ENCODE measurements at places on chromosomes 1 and 21. TPM values are rescaled to one million over a fixed set of nuclear protein-coding genes. Genes with fewer than 3 reads are reported as not detected.

The HCRTR1 gene
- total RNA-seq, result not detected

- no peak for DNase-seq
Observed at GRCh38 chr1:87706203-87706602, 377.5 kb downstream of the LMO4 start.

The B3GALT2 gene
- total RNA-seq, result 0.63 TPM

The CTTNBP2NL gene
- 0.57 TPM for total RNA-seq

GRCh38 chr21:21236996-21237395 lies 238.8 kb downstream of the NCAM2 start:
- DNase-seq, result no peak

GRCh38 chr1:30824736-30825429 lies 67.3 kb upstream of the LAPTM5 start:
- DNase-seq, result no peak

The APOBEC4 gene
- total RNA-seq, result not detected

- DNase-seq, result no peak
Observed at GRCh38 chr1:110475362-110476027, 24.5 kb downstream of the PROK1 start.

The CCDC181 gene
- total RNA-seq, result not detected

GRCh38 chr1:167488786-167489185 lies 29.5 kb downstream of the CD247 start:
- DNase-seq, result no peak

GRCh38 chr1:63739452-63739851 lies 34.4 kb upstream of the ROR1 start:
- no peak for DNase-seq

DNA sequence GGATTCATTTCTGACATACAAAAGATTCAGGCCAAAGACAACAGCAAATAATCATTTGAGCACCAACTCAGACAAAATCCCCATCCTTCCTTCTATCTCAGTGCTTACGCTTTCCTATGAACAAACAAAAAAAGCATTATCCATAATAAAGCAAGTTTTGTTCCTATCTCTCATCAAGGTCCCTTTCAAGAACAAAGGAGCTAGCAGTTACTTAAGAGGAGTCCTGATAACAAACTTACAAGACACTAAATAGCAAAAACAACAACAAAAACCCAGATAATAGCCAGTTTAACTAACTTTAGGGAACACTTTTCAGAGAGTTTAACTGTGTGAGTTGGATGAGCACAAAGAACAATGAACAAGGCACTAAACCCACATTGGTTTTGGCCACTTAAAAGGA lies 10.5 kb downstream of the EVI5 start:
- DNase-seq, result no peak

The CDC20 gene
- total RNA-seq, result 214 TPM

- DNase-seq, result no peak
Observed at GRCh38 chr1:88658419-88658818, 25.7 kb upstream of the PKN2 start.

- DNase-seq, result no peak
Observed at GRCh38 chr1:208167261-208167869, 76.8 kb downstream of the PLXNA2 start.

The SPRR2E gene
- total RNA-seq, result not detected

DNA sequence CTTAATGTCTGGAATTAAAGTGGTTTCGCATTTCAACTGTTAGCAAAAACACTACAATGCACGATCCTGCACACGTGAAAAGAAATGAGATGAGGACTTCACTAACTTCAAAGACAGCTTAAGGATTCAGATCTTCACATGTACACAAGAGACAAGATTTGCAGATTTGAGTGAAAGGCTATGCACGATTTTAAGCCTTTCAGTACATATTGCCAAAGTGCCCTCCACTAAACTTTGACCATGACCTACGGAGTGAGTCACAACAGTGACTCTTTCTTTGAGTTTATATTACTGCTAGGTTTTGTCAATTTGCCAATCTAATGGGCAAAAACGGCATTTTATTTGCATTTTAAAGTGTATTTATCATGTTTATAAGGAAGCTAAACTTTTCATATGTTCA lies 41.2 kb upstream of the CR1L start:
- DNase-seq, result no peak

GRCh38 chr1:159743651-159744410 lies 29.4 kb upstream of the CRP start:
- no peak for DNase-seq
